Left ventricle myocardium inferior (tissue), 1 donor: ENCODE measurements at places on chromosomes 7 and 10.
A peak's percentile ranks its signal among the peaks of the same experiment; 100 is the strongest.

GRCh38 chr10:90960355-90960814 is 39.5 kb upstream of the ANKRD1 start:
- no peak for DNase-seq

- no peak for DNase-seq
Measured at GRCh38 chr10:67722113-67722512, 26.1 kb upstream of the CTNNA3 start.

GRCh38 chr7:82595176-82595575 is 151.6 kb upstream of the CACNA2D1 start:
- no peak for DNase-seq

DNA sequence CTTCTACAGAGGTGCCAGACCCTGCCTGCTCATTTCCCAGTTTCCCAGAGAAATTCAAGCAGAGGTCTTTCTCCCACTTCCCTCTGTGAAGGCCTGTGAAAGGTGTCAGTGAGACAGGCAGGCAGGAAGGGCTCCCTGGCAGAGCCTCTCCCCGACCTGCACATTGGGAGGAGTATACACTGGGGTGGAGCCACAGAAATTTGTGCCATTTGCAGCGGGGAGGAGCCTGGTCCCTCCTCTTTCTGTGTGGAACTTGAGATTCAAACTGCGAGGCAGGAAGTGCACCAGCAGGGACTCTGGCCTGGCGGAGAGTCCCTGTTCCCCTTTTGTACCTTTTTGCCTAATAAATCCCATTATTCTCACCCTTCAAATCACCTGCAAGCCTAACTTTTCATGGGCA is 54.6 kb upstream of the OPN4 start:
- DNase-seq = no peak

- DNase-seq = peak; percentile 38
Measured at GRCh38 chr10:7475046-7475911, 64.4 kb upstream of the SFMBT2 start.

- DNase-seq = no peak
Measured at GRCh38 chr7:98785929-98786571, 83.8 kb downstream of the TMEM130 start.

DNA sequence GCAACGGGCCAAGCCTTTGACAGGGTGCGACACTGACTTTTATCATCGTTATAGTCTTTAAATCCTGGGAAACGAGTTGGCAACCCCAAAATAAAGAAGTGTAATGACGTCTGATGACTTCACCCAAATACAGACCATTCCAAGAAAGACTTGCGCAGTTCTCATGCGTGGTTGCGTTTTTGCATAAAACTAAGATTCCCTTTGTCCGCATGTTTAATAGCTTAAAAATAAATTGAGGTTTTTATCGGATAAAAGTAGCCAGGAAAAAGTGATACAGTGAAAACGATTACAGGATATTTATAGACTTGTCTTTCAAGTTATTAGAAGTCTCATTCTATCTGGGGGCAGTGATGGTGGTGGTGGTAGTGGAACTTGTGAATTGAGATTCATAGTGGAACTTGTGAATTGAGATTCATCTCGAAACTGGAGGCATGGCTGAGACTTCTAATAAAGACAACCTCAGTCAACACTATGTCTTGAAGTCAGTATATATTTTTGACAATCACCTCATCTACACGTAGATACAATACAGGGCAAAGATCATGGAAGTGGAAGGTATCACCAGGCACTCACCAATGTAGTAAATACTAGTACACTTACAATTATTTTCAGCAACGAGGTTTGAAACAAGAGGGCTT is 1.2 kb upstream of the NAMPT start:
- no peak for DNase-seq
